NCI-H1436 treated with DMSO at 0.1 percent for 48 hours (cell line): ENCODE measurements at places on chromosomes 13 and 19.

- peak; percentile 64 for DNase-seq
Observed at GRCh38 chr13:97629601-97630272, 195.8 kb downstream of the RAP2A start.

DNA sequence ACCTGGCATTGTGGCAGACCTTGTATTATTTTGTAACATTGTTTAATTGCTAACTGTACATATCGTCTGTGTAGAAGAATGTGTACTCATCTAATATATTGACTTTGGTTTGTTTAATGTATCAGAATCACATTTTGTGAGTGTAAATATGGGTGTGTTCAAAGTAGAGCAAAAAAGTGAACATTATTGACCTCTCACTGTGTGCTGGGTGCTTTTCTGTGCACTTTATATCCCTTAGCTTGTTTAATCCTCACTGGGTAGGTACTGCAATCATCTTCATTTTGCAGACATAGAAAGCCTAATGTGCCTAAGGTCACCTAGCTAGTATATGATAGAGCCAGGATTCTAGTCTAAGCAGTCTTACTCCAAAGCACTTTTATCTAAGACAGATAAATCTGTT is 245.1 kb downstream of the MAB21L1 start:
- DNase-seq: no peak

DNA sequence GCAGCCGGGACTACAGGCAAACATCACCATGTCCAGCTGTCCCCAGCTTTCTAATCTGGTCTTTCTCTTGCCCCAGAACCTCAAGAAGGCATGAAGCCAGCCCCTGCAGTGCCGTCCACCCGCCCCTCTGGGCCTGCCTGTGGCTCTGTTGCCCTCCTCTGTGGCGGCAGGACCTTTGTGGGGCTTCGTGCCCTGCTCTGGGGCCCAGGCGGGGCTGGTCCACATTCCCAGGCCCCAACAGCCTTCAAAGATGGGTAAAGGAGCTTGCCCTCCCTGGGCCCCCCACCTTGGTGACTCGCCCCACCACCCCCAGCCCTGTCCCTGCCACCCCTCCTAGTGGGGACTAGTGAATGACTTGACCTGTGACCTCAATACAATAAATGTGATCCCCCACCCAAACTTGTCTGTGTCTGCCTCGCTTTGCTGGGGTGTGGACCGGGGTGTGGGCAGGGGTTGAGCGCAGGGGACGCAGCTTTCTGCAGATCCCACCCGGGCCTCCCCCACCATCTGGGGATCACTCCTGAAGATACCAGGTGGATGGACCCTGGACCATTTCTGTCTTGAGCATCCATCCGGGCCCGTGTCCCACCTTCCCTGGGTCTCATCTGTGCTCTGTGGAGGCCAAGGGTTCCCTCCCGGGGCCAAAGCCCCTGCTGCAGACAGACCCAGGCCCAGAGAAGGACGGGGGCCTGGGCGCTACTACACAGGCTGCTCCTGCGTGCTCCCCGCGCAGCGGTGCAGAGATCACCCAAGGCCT is 15.3 kb downstream of the PRKCSH start:
- no peak for DNase-seq

DNA sequence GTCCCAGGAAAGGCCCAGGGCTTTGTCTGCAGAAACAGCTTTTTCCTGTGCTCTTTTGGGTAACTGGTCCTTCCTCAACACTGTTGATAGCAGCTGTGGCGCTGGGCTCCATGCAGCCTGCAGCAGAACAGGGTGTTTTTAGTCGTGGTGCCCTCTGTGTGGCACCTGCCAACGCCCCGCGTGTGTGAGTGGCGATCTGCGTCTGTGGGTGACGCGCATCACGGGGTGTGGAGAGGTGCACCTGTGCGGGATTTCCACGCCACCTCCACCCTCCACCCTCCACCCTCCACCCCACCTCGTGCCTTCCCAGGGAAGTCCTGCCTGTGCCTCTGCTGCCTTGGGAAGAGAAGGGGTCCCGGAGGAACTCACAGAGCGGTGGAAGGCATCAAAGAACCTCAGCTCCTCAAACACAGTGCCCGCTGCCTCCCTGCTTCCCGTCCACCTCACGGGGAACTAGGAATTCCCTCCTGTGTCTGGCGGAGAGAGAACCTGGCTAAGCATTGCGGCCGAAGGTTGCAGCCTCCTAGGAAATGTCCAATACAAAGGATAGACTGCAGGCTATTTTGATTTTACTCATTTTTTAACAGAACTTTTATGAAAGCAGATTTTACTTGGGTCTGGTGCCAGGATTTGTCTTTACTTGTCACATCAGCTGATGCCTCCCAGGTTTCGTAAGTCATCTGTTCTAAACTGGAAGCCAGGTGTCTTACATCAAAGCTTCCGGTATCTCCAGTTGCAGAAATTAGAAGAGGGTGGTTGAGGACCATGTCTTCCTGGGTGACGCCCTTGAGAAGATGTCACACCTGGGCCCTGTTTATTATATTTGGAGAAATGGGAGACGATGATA is 84.0 kb downstream of the ATP11A start:
- DNase-seq: no peak

GRCh38 chr19:883661-884211 is 9.3 kb downstream of the MED16 start:
- DNase-seq: no peak

DNA sequence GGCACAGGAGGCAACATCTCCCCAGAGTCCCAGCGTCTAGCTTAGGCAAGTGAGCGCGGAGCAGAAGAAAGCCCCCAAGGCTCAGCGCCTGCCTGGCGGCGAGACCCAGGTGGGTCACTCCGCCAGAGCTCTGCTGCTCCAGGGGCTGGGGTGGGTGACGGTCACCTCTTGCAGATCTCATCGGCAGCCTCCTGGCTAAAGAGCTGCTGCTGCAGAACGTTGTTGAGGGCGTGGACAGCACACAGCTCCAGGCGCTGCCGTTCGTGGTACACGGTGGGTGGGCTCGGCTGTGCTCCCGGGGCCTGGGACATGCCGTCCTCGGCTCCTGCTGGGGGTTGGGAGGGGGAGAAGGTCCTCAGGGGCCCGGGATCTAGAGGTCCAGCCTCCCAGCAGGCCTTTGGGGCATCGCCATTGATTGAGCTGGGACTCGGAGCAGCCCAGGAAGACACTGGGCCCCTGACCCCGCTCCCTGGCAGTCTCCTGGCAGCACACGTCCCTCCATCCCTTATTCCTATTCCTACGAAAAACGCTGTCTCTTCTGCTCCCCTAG is 795 bp downstream of the JOSD2 start:
- DNase-seq: no peak

DNA sequence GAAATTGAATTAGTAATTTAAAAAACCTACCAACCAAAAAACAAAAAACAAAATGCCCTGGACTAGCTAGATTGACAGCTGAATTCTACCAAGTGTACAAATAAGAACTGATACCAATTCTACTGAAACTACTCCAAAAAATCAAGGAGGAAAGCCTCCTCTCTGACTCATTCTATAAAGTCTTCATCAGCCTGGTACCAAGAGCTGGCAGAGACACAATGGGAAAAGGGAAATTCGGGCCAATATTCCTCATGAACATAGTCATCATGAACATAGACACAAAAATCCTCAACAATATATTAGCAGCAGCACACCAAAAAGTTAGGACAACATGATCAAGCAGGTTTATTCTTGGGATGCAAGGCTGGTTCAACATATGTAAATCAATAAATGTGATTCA is 2667.7 kb upstream of the PCDH20 start:
- no peak for DNase-seq

GRCh38 chr13:42696191-42696590 is 85.2 kb upstream of the FAM216B start:
- DNase-seq: no peak

GRCh38 chr13:58960888-58961287 is 1202.8 kb downstream of the DIAPH3 start:
- no peak for DNase-seq

- DNase-seq: no peak
Observed at GRCh38 chr19:18457483-18458331, 19.8 kb upstream of the ISYNA1 start.
